ENCODE measurements at places on chromosomes 1 and 21. TPM values are rescaled to one million over a fixed set of nuclear protein-coding genes. Genes with fewer than 3 reads are reported as not detected.

ATAD3C gene
- 0.19 TPM for total RNA-seq

CELA3A gene
- total RNA-seq, result not detected

GUCA2B gene
- not detected for total RNA-seq

TMEM59 gene
- total RNA-seq, result 261 TPM

OR6K3 gene
- total RNA-seq, result 0.19 TPM

AIRE gene
- total RNA-seq, result 0.05 TPM

MRPL24 gene
- total RNA-seq, result 47.4 TPM

HP1BP3 gene
- 115 TPM for total RNA-seq

GRCh38 chr1:118945489-118945888 lies 42.7 kb downstream of the TBX15 start:
- no peaks in the 10 kb centered on the region for H3K27me3 ChIP-seq
- no peak overlapping the region for H3K4me3 ChIP-seq
- no peaks in the 10 kb centered on the region for H3K36me3 ChIP-seq
- DNase-seq, result no peak

- H3K27me3 ChIP-seq, result no peaks in the 10 kb centered on the region
- H3K4me1 ChIP-seq, result no peaks in the 10 kb centered on the region
- H3K27ac ChIP-seq, result no peak overlapping the region
These were observed 1.6 kb upstream of the PADI4 start for GRCh38 chr1:17306407-17306806.

- DNase-seq, result no peak
- H3K27me3 ChIP-seq, result no peaks in the 10 kb centered on the region
- H3K27ac ChIP-seq, result no peak overlapping the region
- no peaks in the 10 kb centered on the region for H3K36me3 ChIP-seq
- H3K4me1 ChIP-seq, result no peaks in the 10 kb centered on the region
These were observed 38.4 kb downstream of the LEPR start for GRCh38 chr1:65458730-65459396.

DNA sequence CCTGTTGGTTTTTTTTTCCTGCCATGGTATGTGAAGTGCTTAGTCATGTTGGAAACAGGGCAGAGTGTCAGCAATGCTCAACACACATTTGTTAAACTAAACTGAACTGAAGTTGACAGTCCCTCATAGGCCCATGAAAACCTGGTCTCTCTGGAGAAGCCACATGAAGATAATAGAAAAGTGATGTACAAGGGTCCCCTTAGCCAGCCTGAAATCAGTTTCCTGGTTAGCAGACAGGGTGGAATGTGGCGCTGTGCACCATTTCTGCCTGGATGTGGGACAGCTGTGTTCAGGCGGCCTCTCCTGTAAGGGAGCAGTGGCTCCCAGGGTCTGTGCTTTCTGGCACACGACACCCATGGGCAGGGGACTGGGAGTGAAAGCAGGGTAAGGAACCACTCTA lies 9.9 kb upstream of the CHI3L1 start:
- H3K4me3 ChIP-seq, result no peak overlapping the region
- no peak for DNase-seq
- no peaks in the 10 kb centered on the region for H3K36me3 ChIP-seq
- no peak overlapping the region for H3K27ac ChIP-seq

- H3K27ac ChIP-seq, result no peak overlapping the region
- peaks cover 24% of the 10 kb centered on the region for H3K36me3 ChIP-seq
- no peak overlapping the region for H3K4me3 ChIP-seq
- no peaks in the 10 kb centered on the region for H3K4me1 ChIP-seq
- H3K27me3 ChIP-seq, result no peaks in the 10 kb centered on the region
These were observed 56.4 kb downstream of the AHCTF1 start for GRCh38 chr1:246875041-246876026.

DNA sequence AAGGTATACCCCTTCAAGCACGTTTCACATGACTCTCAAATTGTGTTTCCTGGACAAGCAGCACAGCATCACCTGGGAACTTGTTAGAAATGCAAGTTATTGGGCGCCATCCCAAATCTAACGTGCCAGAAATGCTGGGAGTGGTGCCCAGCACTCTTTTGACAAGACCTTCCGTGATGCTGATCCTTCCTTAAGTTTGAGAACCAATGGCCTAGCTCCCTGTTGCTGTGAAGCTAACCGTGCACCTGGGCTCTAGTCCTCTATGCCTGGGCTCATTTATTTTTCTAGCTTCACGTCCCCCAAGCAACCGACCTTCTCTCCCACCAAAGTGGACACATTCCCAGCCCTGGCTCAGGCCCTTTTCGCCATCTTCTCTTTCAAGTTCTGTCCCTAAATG lies 4.3 kb downstream of the BEST4 start:
- peaks cover 4% of the 10 kb centered on the region for H3K36me3 ChIP-seq
- H3K27ac ChIP-seq, result no peak overlapping the region
- no peaks in the 10 kb centered on the region for H3K27me3 ChIP-seq
- peaks cover 17% of the 10 kb centered on the region for H3K4me1 ChIP-seq

DNA sequence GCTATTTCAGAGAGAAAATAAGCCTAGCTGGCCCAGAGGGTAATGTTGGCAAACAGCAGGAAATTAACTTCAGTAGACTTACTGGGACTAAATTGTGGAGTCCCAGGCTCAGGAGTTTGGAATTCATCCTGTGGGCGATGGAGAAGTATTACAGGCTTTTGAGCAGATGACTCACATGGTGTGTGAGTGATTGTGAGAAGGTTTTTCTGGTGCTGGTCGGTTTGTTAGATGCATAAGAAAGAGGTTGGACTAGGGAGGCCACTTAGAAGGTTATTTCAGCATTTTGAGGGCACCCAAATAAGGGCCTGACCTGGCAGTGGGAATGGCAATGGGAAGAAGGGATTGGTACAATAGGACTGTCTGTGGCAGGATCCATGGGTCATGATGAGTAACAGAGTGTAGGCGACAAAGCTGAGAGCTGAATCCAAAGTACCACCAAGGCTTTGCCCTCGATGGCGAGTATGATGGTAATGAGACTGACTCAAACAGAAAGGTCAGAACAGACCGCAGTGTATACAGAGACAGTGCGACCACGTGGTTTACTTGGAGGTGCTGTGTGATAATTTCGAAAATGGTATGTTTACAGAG lies 69.2 kb upstream of the KIF26B start:
- H3K27ac ChIP-seq, result no peak overlapping the region
- H3K4me3 ChIP-seq, result no peak overlapping the region
- no peaks in the 10 kb centered on the region for H3K36me3 ChIP-seq
- no peaks in the 10 kb centered on the region for H3K4me1 ChIP-seq

GRCh38 chr1:109142260-109142659 lies 28.3 kb downstream of the ELAPOR1 start:
- no peak for DNase-seq
- no peaks in the 10 kb centered on the region for H3K36me3 ChIP-seq
- no peak overlapping the region for H3K4me3 ChIP-seq
- no peaks in the 10 kb centered on the region for H3K27me3 ChIP-seq
- no peaks in the 10 kb centered on the region for H3K4me1 ChIP-seq
- H3K27ac ChIP-seq, result no peak overlapping the region

DNA sequence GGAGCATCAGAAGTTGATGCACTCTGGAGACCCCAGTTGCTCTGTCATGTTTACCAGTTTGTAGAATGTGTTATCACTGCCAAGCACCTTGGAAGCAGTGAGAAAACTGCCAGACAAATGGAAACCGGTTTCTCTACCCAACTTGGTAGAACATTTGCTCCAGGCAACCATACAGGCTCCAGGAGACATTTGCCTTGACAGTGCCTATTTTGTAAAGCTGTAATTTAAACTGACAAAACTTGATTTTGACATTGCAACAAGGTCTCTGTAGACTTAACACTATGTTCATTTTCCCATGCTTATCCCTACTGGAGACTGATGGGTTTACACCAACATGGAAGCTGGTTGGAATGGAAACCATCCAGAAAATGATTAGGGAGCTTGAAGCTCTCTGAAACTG lies 97.6 kb downstream of the ROR1 start:
- H3K27ac ChIP-seq, result no peak overlapping the region
- H3K4me1 ChIP-seq, result no peaks in the 10 kb centered on the region
- H3K36me3 ChIP-seq, result no peaks in the 10 kb centered on the region
- H3K27me3 ChIP-seq, result no peaks in the 10 kb centered on the region

GRCh38 chr1:39104158-39105060 lies 78.3 kb downstream of the NDUFS5 start:
- peak overlapping the region; percentile 91 for H3K4me3 ChIP-seq

DNA sequence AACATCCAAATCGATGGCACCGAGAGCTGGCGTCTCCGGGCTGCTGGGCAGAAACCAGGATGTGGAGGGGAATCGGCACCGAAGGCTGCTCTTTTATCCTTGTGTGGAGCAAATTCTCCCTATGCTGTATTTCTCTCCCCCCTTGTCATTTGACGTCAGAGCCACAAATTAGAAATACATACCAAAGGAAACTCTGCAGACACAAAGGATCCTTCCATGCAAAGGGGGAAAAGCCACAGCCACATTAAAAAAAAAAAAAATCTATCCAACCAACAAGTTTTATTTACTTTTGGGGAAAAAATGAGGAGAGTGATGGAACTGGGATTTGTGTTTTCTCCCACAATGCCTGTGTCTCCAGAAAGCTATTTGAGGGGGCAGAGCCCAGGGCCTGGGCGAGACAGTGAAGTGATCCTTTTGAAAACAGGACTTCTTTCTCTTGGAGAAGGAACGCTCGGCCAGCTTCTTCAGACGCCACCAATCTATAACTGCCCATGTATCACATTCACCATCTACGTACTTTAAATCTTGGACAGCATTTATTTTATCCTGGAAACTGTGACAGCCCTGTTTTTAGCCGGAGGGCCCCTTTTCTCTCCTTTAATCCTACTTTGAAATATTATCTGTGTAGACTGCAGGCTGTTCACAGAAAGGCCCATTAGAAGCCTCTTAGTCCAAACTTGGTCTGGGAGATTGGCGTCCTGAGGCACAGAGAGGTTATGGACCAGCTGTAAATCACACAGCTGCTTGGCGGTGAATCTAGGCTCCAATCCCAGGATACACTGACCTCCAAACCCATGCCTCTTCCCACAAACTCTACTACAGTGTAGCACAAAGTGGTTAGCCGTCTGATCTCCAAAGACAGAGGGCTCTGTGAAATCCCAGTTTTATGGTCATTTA lies 4.5 kb downstream of the KANK4 start:
- H3K36me3 ChIP-seq, result no peaks in the 10 kb centered on the region
- no peak for DNase-seq
- H3K27ac ChIP-seq, result no peak overlapping the region
- no peaks in the 10 kb centered on the region for H3K4me1 ChIP-seq
- H3K27me3 ChIP-seq, result no peaks in the 10 kb centered on the region
- H3K4me3 ChIP-seq, result no peak overlapping the region

GRCh38 chr1:125118147-125118993 lies 3933.6 kb downstream of the SRGAP2C start:
- no peaks in the 10 kb centered on the region for H3K4me1 ChIP-seq
- no peak for DNase-seq
- H3K4me3 ChIP-seq, result no peak overlapping the region
- no peaks in the 10 kb centered on the region for H3K36me3 ChIP-seq

- H3K27me3 ChIP-seq, result no peaks in the 10 kb centered on the region
- peak overlapping the region; percentile 71 for H3K4me3 ChIP-seq
- DNase-seq, result no peak
- peak overlapping the region; percentile 73 for H3K27ac ChIP-seq
- peaks cover 27% of the 10 kb centered on the region for H3K4me1 ChIP-seq
- H3K36me3 ChIP-seq, result no peaks in the 10 kb centered on the region
These were observed 953 bp downstream of the PTPRU start for GRCh38 chr1:29237129-29237821.

DNA sequence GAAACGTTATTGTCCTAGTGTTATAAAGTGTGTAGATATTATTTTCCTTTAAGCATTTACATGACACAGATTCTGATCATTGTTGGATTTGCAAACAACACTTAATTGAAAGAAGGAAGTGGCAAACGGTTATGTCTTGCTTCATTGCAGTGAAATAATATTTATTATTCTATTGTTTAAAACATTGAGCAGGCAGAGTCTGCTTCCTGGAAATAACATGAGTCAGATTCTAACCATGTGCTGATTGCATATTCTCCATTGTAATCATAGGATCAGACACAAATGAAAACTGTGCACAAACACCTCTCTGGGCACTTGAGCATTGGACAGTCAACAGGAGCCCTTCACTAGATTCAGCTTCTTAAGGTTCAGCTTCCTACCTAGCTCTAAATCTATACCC lies 46.8 kb upstream of the USP25 start:
- no peak overlapping the region for H3K4me3 ChIP-seq
- no peaks in the 10 kb centered on the region for H3K4me1 ChIP-seq
- no peak for DNase-seq
- H3K36me3 ChIP-seq, result no peaks in the 10 kb centered on the region
- no peaks in the 10 kb centered on the region for H3K27me3 ChIP-seq

DNA sequence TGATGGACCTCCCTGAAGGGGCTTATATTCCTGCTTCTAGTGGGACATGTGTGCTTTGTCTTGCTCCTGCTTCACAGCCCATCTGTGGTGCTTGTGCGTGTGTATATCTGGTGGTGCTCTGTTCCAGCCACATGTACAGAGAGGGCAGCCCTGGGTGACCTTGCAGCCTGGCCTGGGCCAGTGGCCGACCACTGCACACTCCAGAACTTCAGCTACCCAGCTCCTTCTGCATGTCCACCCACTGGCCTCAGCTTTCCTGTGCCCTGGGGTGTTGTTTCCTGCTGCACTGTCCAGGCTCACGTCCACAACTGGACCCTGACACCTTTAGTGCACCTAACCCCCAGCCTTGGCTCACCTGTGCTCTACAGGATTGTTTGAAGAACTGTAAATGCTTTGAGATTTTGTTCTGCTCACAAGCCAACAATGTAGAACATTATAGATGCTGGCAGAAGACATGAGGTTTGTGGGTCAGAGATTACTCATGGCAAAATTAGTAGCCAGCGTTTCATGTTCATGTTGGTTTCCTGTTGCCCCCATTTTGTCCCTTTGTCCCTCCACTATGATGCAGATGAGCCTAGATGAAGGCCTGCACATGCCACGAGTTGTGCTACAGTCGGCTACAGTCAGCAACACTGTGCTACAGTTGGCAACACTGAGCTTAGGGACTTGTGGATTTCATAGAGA lies 5.3 kb upstream of the S100B start:
- peak; percentile 17 for DNase-seq
- no peaks in the 10 kb centered on the region for H3K27me3 ChIP-seq
- no peaks in the 10 kb centered on the region for H3K36me3 ChIP-seq
- no peak overlapping the region for H3K4me3 ChIP-seq
- H3K4me1 ChIP-seq, result no peaks in the 10 kb centered on the region
- no peak overlapping the region for H3K27ac ChIP-seq

DNA sequence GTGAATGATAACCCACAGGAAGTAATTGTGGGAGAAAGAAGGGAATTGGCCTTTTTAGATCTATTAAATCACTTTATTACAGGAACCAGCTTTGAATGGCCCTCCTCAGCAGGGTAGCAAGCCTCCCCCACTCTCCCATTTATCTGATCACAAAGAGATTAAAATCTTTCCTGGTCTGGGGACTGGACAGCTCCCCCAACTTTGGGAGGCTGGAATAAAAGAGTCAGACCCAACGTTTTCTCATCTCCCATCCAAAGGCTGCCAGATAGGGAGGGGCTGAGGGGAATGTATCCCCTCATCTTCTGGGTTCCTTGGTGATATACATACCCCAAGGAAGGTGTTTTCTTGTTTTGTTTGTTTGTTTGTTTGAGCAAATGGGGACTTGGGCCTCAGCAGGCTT lies 2.4 kb downstream of the LIN28A start:
- no peak overlapping the region for H3K27ac ChIP-seq
- H3K36me3 ChIP-seq, result no peaks in the 10 kb centered on the region
- H3K4me3 ChIP-seq, result no peak overlapping the region
- H3K27me3 ChIP-seq, result peaks cover 13% of the 10 kb centered on the region
- DNase-seq, result no peak
- peaks cover 5% of the 10 kb centered on the region for H3K4me1 ChIP-seq
